Mesendoderm (in vitro differentiated cells): ENCODE measurements at places on chromosomes 2 and 18.

DNA sequence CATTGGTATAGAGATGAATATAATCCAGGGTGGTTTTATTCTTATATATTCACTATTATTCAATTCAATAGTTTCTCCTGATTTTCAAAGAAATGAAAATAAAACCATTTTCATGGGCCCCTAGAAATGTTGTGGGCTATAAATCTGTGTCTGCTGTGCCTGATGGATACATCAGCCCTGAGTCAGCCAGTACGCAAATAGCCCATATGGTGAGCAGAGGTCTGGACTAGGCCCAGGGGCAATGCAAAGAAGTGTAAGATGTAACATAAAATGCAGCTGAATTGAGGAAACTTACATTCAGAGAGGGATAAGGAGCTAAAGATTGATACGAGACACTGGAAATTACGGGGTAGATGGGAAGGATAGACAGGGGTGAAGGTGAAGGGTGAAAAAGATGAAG, 122.5 kb downstream of the MAIP1 start:
- DNase-seq = no peak

- no peak for DNase-seq
These were observed 332.5 kb upstream of the TNP1 start for GRCh38 chr2:217192366-217192765.

- no peak for DNase-seq
These were observed 224.3 kb downstream of the NDUFA10 start for GRCh38 chr2:239800785-239801386.

GRCh38 chr2:75892490-75892889, 181.8 kb upstream of the GCFC2 start:
- no peak for DNase-seq

DNA sequence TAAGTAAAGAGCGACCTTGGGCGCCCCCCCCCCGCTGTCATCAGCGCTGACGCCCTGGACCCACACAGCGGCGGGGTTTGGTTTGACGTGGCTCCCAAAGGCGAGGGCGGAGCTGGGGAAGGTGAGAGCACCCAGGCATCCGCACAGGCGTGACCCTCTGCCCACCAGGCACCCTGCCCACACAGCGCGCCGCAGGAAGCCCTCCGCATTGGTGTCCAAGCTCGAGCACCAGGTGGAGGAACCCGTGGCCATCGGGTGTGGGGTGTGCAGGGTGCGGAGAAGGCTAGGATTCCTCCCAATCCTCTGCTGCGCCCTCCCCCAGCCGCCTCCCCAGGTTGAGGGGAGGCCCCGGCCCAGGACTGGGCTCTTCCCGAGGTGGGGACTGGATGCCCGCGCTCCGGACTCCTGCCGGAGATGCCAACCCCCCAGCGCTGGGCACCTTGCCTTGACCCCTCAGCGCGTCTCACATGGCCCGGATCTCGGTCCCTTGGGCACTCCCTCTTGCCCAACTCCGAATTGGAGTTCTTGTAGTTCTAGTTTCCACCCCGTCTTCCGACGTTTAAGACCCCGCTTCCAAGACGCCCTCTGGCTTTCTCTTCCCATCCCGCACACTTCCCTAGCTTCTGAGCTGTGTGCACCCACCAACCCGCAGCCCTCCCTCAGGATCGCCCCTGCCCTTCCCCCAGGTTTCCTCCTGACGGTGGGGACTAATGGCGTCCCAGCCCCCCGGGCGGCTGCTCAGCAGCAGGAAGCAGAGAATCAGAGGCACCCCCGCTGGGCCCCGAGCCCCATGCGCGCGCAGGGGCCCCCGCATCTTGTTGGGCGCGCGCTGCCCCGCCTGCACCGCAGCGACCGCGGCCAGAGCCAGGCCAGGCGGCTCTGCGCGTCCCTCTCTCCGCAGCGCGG, 25.9 kb upstream of the RESP18 start:
- DNase-seq = no peak

DNA sequence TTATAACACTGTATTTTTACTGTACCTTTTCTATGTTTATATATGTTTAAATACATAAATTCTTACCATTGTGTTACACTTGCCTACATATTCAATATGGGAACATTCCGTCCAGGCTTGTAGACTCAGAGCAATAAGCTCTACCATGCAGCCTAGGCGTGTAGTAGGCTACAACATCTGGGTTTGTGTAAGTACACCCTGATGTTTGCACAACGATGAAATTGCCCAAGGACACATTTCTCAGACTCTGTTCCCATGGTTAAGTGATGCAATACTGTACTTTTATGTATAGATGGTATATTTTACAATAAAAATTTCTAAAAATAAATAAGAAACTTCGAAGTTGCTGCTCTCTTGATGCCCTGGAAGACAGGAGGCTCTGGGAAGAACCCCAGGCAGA, 38.4 kb downstream of the YPEL5 start:
- DNase-seq = no peak

DNA sequence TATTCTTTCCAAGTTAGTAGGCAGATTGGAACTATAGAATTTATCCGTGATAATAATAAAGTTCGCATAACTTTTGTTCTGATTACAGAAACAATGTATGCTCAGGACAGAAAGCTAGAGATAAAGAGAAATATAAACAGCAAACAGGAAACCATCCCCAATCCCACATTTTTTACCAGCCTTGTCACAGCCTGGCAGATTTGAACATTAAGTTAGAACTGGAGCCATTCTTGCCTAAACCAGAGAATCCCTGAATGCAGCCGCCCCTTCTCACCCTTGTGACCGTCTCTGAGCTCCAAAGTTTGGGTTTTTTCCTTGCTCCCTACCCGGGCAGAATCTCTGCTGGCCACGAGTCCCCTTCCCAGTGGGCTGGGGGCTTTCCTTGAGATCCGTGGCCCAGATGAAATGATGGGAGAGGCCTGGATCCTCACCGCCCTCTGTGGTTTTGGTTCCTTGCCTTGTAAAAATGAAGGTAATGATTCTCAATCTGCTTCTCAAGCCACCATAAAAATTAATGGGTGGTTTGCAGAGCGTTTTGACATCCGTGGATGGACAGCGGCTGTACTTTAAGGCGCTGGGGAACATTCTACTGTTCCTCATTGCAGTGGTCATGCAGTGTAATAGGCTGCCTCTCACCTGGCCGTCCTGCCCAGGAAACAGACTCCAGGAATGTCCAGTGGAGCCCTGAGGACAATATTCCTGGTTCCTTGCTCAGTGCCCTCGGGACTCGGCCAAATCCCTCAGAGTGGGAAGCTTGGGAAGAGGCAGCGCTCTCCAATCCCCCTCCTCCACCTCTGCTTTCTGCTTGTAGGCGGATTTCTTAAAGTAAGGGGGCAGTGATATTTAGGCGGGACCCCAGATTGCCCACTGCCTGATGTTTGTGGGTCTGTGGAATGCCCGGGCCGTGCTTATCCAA, 1.6 kb downstream of the SH3BP4 start:
- peak; percentile 57 for DNase-seq

- DNase-seq = no peak
These were observed 41.2 kb downstream of the KIAA2012 start for GRCh38 chr2:202114291-202114690.

DNA sequence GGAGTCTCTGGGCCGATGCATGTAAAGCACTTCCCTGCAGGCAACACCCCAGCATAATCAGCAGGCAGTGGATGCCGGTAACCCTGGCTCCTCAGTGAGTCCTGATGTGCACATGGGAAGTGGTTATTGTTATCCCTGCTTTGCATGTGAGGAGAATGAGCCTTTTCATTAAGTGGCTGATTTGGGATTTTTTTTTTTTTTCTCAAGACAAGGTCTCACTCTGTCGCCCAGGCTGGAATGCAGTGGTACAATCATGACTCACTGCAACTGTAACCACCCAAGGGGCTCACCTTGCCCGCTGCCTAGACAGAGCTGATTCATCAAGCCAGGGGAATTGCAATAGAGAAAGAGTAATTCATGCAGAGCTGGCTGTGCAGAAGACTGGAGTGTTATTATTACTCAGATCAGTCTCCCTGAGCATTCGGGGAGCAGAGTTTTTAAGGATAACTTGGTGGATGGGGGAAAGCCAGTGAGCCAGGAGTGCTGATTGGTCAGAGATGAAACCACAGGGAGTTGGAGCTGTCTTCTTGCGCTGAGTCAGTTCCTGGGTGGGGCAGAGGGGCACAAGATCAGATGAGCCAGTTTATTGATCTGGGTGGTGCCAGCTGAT, 95.4 kb downstream of the SOCS6 start:
- no peak for DNase-seq

- DNase-seq = peak; percentile 57
These were observed 101.8 kb downstream of the CD226 start for GRCh38 chr18:69845593-69846506.

- DNase-seq = peak; percentile 80
These were observed 479 bp downstream of the RNMT start for GRCh38 chr18:13726972-13727331.

DNA sequence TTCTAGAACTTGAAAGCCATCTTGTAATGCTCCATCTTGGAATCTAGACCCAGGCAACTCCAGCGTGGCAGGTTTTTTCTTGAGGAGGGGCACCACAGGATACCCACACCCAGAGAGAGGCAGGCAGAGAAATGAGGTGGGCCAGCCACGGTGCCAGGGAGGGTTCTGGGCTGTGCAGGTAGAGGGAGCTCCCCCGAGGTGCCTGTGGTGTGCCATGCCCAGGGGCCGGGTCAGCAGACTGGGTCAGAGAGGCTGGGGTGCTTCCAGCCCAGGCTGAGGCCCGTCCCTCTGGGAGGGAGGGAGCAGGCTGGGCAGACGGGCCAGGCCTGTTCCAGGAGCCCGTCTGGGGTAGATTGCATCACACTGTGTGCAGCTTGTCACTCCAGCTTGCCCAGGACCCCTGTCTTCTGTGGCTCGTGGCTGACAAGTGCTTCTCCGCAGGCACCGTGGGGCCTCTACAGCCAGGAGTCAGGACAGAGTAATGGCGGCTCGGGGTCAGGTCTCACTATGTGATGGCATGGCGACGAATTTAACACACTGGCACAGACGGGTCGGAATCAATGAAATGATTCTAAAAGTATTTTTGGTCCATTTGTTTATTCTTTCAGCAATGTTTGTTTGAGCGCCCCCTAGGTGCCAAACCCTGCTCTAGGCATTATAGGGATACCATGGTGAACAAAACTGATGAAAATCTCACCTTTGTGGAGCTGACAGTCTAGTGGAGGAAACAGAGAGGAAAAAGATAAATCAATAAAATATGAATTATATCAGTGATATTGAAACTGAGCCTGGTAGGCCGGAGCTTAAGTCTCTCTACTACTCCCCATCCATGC, 144.0 kb downstream of the ACOXL start:
- peak; percentile 28 for DNase-seq

DNA sequence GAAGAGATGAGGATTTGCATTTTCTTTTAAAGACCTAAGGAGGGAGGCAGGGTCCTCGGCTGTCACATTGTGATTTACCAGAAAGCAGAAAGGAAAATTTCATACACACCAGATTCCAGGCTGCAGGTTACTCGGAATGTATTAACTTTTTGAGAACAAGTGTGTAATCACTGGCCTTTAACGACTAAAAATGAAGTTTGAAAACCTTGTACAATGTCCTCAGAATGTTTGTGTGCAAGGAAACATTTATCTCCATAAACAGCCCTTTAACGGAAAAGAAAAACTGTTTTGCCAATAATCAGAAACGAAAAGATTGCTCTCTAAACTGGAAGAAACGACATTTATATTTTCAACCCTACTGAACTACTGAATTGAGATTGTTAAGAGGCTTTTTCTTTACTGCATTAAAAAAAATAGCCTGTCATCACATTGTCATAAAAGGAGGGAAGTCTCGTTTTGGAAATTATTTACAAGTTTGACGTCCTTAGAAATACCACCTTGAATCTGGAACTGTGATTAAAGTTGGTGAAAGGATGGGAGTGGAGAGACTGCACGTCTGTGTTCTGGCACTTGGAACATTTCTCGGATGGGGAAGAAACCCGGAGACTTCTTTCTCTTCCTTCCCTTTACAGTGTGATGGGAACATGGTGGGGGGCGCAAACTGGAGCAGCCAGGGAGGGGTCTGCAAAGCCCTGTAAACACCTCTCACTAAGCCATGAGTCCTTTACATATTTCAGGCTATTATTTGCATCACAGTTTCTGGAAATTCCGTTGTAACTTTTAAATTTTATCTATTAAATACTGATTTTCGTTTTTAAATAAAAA, 134.1 kb upstream of the SIX3 start:
- DNase-seq = no peak

- no peak for DNase-seq
These were observed 72.3 kb downstream of the SPATS2L start for GRCh38 chr2:200378652-200379290.

GRCh38 chr18:63570721-63571120, 16.4 kb upstream of the SERPINB13 start:
- no peak for DNase-seq

DNA sequence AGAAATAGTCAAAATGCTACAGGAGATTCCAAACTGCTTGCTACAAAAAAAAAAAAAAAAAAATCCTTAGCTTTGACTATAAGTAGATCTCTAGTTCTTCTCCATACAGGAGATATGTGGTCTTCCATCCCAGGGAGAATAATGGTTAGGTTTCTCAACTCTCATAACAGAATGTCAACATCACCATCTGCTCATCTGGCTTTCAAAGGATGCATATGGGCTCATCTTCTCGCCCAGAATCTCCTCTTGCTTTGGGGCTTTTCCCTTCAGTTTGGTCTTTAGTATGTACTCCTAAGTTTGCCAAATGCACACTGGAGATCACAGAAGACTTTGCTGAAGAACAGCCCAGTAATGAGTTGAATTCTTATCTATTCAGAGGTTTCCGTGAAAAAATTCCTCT, 240.7 kb downstream of the NRXN1 start:
- no peak for DNase-seq

DNA sequence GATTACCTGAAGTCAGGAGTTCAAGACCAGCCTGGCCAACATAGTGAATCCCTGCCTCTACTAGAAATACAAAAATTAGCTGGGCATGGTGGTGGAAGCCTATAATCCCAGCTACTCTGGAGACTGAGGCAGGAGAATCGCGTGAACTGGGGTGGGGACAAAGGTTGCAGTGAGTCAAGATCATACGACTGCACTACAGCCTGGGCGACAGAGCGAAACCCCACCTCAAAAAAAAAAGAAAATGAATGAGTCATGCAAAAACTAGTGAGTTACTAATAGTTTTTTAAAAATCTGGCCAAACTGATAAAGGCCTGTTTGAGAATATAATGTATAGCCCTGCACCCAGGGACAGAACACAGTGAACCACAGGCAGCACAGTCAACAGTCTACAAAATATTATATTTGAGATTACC, 17.5 kb downstream of the AFG3L2 start:
- no peak for DNase-seq

DNA sequence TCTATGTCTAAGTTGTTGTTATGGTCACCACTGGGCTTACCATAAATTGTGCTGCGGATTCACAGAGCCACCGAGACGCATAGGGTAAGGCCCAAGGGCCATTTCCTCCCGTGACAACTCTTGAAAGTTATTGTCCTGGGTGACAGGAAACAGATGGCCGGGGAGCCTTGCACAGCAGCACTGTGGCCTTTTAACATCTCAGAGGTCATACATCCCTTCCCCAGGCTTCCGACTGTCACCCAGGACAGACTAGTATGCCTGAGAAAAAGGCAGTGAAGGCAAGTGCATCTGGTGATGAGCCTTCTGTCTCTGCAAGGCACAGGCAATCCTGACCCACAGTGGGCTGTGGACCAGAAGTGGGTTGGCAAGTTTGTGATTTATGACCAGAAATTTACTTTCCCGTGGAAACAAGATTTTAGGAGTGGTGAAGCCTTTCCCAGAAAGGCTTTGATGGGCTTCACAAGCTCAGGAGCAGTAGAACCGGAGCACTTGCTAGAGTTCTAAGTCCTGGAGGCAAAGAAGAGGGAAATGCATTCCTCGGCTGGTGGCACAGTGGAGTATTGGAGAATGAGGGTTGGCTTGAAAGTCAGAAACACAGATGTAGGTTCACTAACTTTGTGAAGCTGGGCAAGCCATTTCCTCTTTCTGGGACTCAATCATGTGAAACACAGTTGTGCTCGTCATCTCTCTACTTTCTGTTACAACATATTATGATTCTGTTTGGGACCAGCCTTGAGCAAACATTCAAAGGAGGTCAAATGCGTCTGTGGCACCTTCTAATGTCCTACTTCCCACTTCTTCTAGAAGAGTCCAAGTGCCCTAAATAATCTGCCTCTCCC, 2.0 kb upstream of the CAPN14 start:
- DNase-seq = no peak
